ENCODE measurements at places on chromosomes 6 and 20.

DNA sequence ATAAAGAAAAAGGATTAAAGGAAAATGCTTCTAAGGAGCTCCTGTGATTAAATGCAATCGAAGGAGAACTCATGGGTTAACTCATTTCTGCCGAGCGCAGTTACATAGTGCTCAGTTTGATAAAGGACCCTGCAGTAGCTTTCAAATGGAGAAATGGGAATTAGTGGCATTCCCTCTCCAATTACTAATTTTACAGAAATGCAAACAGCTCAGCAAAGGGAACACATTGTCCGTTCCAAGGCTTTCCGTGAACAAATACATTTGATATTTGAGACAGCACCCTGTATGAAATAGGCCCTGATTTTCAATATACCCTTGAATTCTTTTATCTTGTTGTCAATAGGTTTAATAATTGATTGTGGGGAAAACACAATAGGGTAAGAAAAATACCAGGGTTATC, 375.9 kb upstream of the TSHZ2 start:
- no peak for DNase-seq

DNA sequence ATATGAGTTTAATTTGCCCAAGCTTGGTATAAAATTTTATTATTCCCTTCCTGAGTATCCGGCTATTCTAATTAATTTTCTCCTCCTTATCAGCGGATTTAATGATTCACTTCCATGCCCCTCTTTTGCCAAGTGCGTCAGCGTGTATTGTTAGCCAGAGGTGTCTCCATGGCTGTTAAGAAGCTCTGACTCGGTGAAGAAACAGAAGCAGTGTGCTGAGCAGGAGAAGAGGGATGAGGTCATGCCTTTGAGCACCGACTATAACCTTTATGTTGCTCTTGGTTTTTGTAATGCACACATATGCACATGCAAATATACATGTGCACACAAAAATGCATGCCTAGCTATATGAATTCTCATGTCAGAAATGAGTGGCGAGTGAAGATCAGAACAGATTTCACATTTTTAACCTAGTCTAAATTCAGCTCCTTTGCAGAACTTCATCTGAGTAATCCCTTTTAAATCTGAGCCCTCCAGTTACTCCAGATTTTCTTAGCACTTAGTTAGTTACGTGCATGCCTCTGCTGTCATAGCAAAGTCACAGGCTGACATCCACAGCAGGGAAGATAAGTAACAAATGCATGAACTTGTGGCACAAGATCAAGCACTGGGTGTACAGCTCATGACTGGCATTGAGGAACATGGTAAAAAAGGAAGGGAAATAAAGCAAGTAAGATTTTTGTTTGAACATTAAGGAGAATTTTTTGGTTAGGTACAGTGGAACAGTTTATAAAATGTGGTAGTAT, 24.3 kb downstream of the HTR1E start:
- DNase-seq, result no peak

DNA sequence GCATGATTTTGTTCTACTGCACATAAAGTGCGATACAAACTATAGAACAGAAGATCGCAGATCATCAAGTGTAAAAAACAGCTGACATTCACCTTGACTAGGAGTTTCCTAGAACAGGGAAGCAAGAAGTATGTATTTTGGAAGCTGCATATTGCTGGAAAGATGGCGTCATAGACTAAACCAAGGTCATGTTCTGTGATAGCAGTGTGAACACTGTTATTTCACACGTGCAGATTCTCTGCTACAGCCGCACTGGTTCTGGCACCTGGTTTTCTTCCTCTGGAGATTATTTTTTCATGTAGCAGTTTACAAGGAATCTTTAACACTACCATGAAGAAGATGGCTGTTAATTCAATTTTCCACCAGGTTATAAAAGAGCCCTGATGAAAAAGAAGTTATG, 681.2 kb downstream of the PRKN start:
- no peak for DNase-seq

GRCh38 chr6:17877196-17877894, 110.1 kb downstream of the KIF13A start:
- no peak for DNase-seq

GRCh38 chr20:35578469-35578868, 36.6 kb downstream of the ERGIC3 start:
- DNase-seq, result no peak

DNA sequence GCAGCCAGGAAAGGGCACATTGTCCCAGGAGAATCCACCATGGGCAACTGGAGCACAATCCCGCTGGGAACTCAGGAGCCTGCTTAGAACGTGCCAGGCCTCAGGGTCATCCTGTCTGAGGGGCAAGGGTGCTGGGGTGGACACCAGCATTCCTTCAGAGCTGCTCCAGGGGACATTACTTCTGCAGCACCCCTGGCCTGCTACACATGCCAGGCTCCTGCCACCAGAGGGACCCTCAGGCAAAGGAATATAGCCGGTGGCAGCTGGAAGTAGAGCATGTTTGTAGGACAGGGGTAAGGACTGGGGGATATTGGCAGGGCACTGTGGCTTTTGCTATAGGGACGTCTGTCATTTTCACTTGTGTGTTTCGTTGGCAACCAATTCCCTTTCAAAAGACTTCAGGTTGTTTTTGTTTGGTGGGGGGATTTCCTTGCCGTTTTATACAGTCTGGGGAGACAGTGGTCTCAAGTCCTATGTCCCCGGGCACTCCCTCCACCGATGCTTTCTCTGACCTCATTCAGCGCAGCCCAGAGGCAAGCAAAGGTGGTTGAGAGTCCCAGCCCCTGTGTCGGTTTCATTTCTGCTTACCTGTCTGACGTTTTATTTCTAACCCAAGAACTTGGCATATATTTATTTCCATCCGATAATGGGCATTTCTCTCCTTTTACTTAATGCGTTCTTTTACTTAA, 130.8 kb downstream of the JPH2 start:
- DNase-seq, result peak; percentile 5

- no peak for DNase-seq
These were observed 469 bp downstream of the GTSF1L start for GRCh38 chr20:43726333-43726732.

GRCh38 chr20:25082498-25082873, 545 bp upstream of the VSX1 start:
- no peak for DNase-seq

DNA sequence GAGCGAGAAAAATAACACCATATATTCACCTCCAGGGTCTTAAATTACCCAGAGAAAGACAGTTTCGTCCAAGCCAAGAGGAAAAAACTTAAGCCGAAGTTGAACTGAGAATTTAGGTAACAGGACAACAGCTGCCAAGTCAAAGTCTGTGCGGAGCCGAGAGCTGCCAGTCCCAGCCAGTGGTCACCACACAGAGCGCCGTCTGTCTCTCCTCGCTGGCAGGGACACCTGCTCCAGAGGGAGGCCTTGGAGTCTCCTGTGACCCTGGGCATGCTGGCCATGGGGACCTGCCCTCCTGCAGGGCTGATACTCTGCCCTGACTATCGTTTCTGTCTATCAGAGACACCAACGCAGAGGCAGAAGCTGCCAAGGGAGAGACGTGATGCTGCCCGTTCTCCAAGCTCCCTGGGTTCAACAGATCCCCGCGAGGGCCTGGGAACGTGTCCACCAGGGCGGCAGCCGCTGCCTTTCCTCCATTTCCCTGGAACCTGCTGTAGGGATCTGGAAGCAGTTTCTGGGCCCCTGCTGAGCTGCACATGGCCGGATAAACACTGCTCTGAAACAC, 341.3 kb downstream of the SMOC2 start:
- DNase-seq, result no peak

GRCh38 chr20:341682-342081, 5.2 kb upstream of the NRSN2 start:
- peak; percentile 31 for DNase-seq

GRCh38 chr20:62924442-62925075, 1.7 kb downstream of the DIDO1 start:
- DNase-seq, result no peak

DNA sequence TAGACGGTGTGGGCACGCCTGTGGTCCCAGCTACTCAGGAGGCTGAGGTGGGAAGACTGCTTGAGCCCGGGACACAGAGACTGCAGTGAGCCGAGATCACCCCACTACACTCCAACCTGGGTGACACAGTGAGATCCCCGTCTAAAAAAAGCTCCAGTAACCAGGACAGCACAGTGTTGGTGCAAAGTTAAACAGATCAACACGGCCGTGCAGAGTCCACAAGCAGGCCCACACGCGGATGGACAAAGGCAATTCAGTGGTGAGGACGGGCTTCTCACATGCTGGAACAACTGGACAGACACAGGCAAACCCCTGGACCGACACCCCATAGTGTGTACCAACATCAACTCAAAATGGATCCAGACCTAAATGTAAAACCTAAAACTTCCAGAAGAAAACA, 41.7 kb downstream of the TAF4 start:
- DNase-seq, result no peak

DNA sequence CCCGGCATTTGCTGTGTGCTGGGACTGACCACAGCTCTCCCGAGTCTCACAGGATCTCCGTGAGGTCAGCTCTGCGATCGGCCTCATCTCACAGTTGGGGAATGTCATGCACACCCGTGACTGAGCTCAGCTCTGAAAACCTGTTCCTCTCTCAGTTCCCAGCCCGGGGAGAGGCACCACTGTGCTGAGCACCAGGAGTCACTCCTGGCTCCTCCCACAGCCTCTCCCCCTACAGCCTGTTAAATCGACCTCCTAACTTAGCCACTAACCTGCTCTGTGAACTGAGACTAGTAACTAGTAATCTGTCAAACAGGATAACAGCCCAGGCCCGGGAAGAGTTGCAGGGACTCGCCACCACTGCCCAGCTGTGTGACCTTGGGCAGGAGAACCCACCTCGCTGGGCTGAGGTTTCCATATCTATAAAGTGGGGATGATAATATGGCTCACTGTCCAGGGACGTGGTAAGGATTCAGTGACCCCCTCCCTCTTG, 20.1 kb upstream of the NOL4L start:
- no peak for DNase-seq

DNA sequence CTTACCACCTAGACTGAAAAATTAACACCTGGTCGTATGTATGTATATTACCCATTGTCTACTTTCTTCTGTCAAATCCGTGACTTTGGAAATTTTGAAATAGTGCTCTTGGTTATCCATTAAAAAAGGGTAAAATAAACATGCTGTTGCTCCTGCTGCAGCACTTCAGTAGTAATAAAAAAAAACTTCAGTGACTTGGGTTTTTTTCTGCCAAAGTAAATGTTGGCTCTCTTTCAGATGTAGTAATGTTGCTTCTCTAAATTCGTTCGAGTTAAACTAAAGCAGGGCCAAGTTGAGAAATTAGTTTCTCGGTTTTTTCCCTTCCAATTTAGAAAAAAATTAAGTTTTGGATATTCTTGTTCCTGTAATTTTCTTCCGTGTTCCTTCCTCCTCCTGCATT, 34.2 kb downstream of the JARID2 start:
- no peak for DNase-seq

- no peak for DNase-seq
These were observed 244.9 kb downstream of the TSHZ2 start for GRCh38 chr20:53216856-53217576.

- DNase-seq, result no peak
These were observed 247.4 kb downstream of the TBC1D32 start for GRCh38 chr6:121086876-121087275.

GRCh38 chr6:13461805-13462204, 25.6 kb downstream of the GFOD1 start:
- DNase-seq, result no peak

DNA sequence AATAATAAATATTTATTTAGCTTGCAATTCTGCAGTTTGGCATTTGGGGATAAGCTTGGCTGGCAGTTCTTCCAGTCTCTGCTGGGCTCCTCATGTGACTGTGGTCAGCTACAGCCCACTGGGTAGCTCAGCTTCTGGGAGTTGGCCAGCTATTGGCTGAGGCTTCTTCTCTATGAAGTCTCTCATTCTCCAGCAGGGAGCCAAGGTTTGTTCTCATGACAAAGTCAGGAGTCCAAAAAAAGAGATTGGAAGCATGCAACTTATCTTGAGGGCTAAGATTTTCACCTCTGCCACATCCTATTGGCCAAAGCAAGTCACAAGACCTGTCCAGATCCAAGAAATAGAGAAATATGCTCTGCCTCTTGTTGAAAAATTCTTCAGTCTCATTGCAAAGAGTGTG, 94.6 kb downstream of the SNAP25 start:
- DNase-seq, result no peak

DNA sequence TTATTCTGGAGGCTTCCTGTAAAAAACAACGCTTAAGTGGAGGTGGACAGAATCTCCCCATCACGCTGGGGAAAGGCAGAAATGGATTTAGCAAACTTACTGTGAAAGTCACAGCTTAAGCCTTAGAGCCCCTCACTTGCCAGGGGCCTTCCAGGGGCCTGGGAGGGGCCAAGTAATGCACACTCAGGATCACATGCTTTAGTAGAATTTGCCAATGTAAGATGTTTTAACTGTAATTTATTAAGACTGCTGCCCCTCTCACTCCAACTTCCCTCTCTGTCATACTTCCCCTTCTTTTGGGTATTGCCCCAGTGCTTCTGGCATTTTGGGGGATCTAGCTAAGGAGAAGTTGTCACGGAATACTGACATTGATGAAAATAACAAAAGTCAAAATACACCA, 12.6 kb upstream of the ADA start:
- DNase-seq, result peak; percentile 18

GRCh38 chr6:154481521-154482013, 28.9 kb downstream of the CNKSR3 start:
- no peak for DNase-seq

DNA sequence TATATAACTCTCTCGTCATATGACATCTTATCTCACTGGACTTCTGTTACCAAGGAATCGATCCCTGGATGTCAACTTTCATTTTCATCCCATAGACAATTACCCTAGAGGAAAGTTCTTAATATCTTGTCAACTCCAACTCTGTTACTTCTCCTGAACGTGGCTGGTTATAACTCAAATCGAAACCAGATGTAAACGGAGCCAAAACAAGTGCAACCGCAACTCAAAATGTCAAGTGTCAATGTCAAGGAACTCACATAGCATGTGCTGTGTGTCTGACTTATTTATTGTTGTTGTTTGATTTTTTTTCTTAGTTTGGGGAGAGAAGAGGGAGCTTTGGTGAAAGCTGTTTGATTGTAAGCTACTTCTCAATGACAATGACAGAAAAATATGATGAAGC, 108.6 kb downstream of the VIP start:
- no peak for DNase-seq

GRCh38 chr20:57851796-57852195, 142.0 kb upstream of the PMEPA1 start:
- DNase-seq, result no peak

- DNase-seq, result no peak
These were observed 159.8 kb upstream of the ARID1B start for GRCh38 chr6:156617376-156617775.

DNA sequence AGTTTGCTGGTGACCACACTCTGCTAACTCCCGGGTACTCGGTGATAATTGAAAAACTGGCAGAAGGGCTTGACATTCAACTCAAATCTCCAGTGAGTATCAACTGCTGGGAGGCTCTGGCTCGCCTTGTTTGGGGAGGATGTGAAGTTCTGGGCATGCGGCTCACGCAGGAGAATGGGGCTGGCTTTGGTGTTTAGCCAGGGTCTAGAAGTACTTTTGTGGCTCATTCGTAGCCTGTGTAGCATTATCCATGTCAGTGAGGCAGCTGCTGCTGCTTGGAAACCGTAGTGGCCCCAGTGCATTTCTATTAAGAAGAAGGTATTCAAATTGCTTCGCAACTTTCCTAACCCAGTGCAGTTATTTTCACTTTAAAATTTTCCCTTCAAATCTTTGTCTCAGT, 52.2 kb downstream of the KDM1B start:
- no peak for DNase-seq
